Activated CD4-positive, CD25-positive, alpha-beta regulatory T cell treated with anti-CD3 and anti-CD28 coated beads, Interleukin-2, amount 50 U/mL, for 72 hours (primary cell): ENCODE measurements at places on chromosomes 4 and X.

DNA sequence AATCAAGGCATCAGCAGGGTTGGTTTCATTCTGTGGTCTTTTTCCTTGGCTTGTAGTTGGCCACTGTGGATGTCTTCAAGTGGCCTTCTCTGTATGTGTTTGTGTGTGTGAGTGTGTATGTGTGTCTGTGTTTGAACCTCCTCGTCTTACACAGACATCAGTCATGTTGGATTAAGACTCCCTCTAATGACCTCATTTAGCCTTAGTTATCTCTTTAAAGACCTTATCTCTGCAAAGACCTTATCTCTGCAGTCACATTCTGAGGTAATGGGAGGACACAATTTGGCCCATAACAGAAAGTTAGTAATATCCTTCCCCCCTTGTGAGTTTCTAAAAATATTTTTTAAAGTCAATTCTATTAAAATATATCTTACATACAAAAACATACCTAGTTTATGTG, 126.7 kb downstream of the EMCN start:
- DNase-seq: no peak

- no peak for DNase-seq
Observed at GRCh38 chr4:4862665-4863482, 3.4 kb downstream of the MSX1 start.

GRCh38 chrX:130114141-130114588, 3.9 kb upstream of the ELF4 start:
- no peak for DNase-seq

DNA sequence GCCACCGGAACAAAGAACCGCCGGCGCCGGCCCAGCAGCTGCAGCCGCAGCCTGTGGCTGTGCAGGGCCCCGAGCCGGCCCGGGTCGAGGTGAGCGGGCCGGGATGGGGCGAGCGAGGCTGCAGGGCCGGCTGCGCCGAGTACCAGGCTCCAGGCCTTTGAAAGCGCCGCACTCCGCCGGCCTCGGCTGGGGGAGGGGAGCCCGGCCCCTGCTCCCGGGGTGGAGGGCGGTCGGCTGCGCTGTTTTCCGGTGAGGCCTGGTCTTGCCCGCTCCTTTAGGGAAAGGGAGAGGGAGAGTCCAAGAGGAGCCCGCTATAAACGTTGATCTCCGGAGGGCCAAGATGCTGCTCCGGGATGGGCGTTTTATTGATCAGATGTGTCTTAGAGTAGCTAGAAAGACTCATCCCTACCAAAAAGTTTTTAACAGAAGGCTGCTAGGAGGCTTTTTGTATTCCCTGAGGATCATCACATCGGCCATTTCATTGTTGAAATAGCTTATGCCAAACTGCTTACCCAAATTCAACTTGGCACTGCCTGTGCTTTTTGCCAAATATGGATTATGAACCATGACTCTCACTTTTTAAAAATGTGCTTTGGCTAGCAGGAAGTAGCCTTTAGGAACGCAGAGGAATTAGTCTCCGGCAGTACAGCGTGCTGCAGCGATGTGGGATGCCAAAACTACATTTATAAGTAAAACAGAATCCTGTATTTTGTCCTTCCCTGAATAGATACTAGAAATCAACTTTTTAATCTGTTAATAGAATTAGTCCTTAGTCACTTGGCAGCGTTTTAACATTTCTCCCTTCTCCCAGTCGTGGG, 760 bp downstream of the TMEM165 start:
- peak; percentile 47 for DNase-seq

DNA sequence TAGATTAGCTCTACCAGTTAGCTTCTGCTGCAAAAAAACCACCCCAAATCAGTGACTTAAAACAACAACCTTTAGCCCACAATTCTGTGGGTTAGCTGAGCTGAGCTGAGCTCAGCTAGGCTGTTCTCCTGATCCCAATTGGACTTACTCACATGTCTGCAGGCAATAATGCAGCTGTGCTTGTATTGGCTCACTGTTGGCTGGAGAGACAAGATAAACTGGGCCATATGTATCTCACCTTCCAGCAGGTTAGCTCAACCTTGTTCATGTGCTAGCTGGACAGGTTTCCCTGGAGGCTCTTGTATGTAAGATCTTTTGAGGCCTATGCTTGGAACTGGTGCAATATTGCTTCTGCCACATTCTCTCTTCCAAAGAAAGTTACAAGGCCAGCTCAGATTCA, 261.5 kb upstream of the ADGRL3 start:
- no peak for DNase-seq

DNA sequence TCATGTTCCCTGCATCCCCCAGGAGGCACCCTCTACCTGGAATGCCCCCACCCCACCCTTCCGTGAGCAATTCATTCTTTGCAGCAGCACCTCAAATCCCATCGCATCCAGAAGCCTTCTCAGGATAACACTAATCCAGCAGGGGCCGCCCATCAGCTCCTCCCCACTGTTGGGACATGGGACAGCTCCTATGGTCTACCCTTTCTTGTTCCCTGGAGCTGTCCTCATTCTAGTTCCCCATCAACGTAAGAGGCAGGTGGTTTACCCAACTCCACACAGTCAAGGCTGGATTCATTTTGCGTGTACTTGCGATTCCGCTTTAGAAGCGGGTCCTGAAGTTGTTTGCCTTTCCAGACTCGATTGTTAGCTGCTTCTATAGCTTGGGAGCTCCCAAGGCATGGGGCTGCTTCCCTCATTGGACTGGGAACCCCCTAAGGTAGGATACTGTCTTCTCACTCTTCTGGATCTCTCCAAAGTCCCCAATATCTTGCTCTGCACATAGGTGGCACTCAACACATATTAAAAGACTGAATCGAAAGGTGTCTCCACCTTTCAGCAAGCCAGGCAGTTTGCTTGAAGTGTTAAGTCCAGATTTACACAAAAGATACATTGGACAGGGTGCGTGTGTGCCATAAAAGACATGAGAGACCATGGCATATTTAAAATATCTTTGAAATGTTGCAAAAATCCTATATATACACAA, 942 bp upstream of the APLN start:
- no peak for DNase-seq

GRCh38 chrX:72367516-72367915, 61.8 kb upstream of the CITED1 start:
- no peak for DNase-seq

DNA sequence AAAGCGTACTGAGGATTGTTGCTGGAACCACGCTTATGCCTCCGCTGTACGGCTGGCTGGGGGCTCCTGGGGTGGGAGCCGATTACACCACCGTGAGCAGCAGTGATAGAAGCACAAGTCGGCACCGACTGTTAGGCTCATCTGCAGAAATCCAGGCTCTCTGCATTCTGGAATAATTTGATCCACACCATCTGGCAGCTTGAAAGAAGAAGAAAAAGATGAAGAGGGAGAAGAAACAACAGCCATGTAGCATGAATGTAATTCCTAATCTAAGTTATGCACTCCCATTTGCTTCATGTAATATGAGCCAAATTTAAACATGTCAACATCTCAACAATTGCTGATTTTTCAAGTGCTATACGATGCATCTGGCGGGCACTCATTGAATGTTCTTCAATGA, 84.6 kb upstream of the DHX15 start:
- no peak for DNase-seq

DNA sequence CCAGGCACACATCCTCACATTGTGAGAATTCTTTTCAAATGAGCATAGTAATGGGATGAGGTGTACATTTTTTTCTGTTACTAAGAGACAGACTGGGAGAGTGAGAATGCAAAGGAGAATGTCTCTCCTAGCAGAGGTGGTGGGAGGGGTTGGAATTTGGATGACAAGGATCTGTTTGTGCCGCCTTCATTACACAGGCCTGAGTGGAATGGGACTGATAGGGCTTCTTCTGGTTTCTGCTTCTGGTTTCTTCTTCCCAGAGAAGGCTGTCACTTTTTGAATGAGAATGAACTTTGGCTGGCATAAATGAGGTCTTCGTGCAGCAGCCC, 55.4 kb downstream of the C4orf51 start:
- DNase-seq: no peak

- DNase-seq: peak; percentile 13
Observed at GRCh38 chrX:69226459-69227158, 61.4 kb upstream of the PJA1 start.

- DNase-seq: no peak
Observed at GRCh38 chr4:40185830-40186664, 10.8 kb upstream of the RHOH start.

DNA sequence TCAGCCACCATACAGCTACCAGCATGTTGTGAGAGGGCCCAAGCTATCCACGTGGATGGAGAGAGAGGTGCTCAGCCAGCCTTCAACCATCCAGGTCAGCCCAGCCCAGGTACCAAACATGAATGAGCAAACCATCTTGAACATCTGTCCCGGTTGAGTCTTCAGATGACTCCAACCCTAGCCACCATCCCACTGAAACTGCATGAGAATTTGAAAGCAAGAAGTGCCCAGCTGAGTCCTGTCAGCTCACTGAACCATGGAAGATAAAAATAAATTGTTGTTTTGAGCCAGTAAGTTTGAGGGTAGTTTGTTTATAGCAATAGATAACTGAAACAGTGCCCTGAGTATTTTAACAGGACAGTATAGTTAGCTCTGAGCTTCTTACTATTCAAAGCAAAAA, 7.3 kb upstream of the SEL1L3 start:
- no peak for DNase-seq

GRCh38 chr4:1499465-1499864, 93.2 kb upstream of the NKX1-1 start:
- no peak for DNase-seq

- DNase-seq: no peak
Observed at GRCh38 chr4:5142726-5143125, 91.4 kb downstream of the STK32B start.

DNA sequence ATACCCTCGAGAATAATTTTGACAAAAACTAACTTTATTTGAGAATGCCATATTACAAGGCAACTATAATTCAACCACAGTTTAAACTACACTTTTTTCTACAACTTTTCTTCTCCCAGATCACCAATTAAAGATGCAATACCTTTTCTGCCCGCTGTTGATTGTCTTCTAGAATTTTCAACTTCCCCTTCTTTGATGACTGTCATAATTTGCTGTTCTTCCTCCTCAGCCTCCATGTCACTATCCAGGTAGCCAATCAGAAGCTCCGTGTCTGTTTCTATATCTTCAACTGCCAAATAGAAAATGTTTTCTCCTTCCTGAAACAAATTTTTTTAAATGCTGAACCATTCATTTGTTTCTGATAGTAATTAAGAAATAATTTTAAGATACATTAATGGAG, 101.5 kb downstream of the PRDM5 start:
- DNase-seq: no peak

GRCh38 chr4:171940656-171941055, 127.5 kb downstream of the GALNTL6 start:
- no peak for DNase-seq

GRCh38 chr4:154551872-154552686, 1.9 kb upstream of the PLRG1 start:
- DNase-seq: peak; percentile 55

GRCh38 chr4:17033768-17034181, 135.3 kb upstream of the LDB2 start:
- no peak for DNase-seq

- no peak for DNase-seq
Observed at GRCh38 chr4:104211657-104212056, 283.0 kb downstream of the CXXC4 start.
